ENCODE measurements at places on chromosomes 2 and 18.

DNA sequence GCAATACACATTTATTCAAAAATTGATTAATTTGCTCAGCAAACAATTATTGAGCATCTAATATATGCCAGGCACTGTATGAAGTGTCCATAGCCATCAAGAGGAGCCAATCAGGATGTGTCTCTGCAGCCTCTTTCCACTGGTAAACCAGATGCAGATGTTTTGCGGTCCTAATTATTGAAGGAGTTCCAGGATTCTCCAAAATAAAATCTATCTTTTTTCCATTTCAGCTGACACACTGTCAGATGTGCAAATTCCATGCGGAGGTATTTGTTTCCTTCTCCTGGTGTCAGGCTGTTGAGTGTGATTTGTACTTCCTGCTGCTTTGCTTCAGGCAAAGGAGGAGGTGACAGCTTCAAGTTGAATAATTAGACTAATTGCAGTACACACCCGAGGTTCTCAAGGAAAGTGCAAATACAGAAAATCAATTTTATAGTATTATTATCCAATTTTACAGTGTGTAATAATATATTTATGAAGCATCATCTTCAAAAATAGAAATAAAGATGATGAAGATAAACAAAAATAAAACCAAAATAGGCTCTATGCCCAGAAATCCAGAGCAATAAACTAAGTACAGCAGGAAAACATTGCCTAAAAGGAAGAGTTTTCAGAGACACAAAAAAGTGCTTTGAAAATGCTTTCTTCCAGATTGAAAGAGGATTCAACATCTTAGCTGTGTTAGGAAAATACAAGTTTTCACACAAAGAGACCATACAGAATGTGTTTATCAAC lies 1352.9 kb upstream of the CHAC2 start:
- DNase-seq, result no peak

DNA sequence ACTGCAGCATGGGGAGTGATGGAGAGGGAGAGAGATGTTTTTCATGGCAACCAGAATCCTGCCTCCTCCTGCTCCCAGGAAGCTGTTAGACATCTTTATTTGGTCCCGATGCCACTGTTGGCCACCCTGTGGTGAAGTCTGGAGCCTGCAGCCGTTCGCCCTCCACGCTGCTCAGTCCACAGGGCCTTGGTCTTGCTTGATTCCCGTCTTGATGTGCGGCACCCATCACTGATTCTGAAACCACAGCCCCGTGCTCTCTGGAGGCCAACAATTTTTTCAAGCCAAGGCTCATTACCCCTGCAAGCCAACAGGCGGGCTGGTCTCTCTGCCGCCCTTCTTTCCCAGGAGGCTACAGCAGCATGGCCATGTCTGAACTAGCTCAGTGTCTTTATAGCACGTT lies 24.5 kb downstream of the SIGLEC15 start:
- no peak for DNase-seq

- DNase-seq, result no peak
These were observed 1.7 kb upstream of the PDCD1 start for GRCh38 chr2:241860184-241861078.

DNA sequence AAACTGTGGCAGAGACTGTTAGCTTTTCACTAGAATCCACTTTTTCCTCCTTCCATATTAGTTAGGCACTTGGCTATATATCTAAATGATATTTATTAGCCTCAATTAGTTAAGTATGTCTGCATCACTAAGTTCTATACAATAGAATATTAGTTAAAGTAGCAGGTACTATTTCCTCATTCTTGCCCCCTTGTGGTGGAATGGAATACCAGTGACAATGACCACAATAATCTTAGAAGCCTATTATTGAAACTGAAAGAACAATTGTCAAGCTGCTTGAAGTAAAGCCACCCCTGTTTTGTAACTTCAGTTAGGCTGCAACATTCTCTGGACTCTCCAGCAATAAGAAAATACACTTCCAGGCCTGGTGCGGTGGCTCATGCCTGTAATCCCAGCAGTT lies 476.3 kb upstream of the VWC2L start:
- no peak for DNase-seq

GRCh38 chr2:99608861-99609260 lies 119.0 kb upstream of the REV1 start:
- no peak for DNase-seq

- no peak for DNase-seq
These were observed 562.4 kb downstream of the RNF144A start for GRCh38 chr2:7479603-7480002.

- no peak for DNase-seq
These were observed 114.8 kb upstream of the ZNF236 start for GRCh38 chr18:76707534-76707933.

GRCh38 chr18:70907673-70908072 lies 618.8 kb downstream of the SOCS6 start:
- DNase-seq, result no peak

- no peak for DNase-seq
These were observed 433.7 kb upstream of the TRIB2 start for GRCh38 chr2:12282780-12283695.

DNA sequence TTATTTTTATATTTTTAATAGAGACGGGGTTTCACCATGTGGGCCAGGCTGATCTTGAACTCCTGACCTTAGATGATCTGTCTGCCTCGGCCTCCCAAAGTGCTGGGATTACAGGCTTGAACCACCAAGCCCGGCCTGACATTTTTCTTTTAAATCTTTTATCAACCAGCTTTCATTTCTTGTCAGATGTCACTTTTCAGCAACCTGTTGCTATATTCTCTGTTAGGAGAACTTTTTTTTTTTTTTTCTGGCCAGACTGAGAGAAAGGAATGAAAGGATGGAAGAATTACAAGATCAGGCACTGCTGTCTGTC lies 146.3 kb downstream of the TGIF1 start:
- no peak for DNase-seq

- DNase-seq, result no peak
These were observed 40.7 kb downstream of the ATIC start for GRCh38 chr2:215352602-215353001.

- DNase-seq, result no peak
These were observed at the start of gene PTPRN for GRCh38 chr2:219309278-219309677. Gene PTPRN, minus strand, starts transcription at chr2:219309401. Its CDS starts 69 bp downstream, at chr2:219309332.

DNA sequence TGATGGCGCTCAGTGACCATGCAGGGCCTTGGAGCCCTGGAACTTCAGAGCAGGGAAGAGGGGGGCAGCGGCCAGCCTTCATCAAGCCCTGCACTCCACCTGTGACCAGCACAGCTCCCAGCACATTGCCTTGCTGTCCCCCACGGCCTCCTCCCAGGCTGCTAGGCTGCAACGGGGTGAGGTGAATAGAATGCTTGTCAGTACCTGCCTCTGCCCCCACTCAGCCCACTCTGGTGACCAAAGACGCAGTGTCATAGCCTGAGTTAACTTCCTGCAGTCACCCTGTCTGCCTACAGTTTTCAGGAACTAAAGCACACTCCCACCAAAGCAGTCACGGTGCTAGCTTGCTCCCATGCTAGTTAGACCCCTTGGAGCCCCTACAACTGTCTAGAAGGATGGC lies 72.1 kb downstream of the STPG4 start:
- no peak for DNase-seq

- no peak for DNase-seq
These were observed 64.0 kb downstream of the PMS1 start for GRCh38 chr2:189848276-189848675.

- no peak for DNase-seq
These were observed 35.5 kb downstream of the NXPH2 start for GRCh38 chr2:138744713-138745112.

- no peak for DNase-seq
These were observed 110.6 kb downstream of the UPP2 start for GRCh38 chr2:158212301-158212700.

- DNase-seq, result no peak
These were observed 23.5 kb upstream of the RPL37A start for GRCh38 chr2:216474925-216475670.

DNA sequence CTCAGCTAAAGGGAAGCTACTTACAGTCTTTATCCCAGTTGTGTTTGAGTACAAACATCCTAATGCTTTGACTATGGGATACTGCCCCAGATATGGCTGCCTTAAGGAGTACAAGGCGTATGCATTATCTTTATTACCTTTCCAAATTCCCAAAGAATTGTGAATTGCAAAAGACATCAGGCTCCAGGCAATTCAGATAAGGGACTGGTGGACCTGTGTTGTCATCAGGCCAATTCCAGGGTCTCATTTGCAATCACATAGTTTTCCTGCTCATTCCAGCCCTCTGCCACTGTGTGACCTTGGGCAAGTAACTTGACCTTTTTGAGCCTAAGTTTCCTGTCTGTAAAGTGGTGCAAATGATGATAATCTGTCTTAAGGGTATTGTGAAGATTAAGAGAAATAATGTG lies 137.5 kb downstream of the FMNL2 start:
- no peak for DNase-seq

DNA sequence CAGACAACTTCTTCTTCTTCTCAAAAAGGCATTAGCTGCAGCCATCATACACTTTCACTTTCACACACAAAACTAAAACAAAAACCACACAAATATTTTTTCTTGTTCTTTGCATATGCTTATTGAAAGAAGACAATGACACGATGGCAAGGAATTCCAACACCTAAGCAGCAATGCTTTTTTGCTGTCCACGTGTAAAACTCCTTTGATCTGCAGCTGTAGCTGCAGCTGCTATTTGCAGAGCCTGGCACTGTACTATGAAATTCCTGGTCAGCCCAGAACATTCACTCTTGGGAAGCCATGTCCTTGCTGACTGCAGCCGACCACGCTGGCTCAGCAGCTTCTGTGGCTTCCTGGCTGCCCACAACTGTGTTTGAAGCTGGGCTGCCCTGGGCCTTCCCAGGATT lies 316.2 kb downstream of the CDH2 start:
- no peak for DNase-seq

GRCh38 chr2:232349946-232350635 lies 28.5 kb upstream of the ALPP start:
- no peak for DNase-seq

DNA sequence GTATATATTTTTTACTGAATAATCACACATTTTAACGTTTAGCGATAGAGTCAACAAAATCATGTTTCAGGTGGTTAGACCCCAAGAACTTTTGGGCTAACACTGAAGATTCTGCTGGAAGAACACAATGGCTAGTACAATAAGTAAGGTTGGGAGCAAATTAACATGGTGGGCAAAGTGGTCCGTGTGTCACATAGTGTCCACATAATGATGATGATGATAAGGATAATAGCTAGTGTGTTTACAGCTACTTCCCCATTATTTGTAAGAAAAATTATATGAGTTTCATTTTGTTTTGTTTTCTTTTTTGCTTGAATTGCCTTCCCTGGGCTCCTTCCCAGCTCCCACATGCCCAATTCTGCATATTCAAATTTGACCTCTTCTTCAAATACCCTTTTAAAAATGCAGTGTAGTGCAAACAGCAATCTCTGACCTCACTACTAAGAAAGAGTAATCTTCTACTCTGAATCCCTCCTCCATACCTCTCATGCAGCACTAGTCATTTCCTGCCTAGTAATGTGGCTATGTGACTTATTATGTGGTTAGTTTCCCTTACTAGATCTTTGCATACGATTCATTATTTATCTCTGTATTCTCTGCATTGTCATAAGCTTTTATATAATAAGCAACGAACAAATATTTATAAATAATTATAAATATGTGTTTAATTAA lies 16.9 kb upstream of the VPS54 start:
- DNase-seq, result no peak

DNA sequence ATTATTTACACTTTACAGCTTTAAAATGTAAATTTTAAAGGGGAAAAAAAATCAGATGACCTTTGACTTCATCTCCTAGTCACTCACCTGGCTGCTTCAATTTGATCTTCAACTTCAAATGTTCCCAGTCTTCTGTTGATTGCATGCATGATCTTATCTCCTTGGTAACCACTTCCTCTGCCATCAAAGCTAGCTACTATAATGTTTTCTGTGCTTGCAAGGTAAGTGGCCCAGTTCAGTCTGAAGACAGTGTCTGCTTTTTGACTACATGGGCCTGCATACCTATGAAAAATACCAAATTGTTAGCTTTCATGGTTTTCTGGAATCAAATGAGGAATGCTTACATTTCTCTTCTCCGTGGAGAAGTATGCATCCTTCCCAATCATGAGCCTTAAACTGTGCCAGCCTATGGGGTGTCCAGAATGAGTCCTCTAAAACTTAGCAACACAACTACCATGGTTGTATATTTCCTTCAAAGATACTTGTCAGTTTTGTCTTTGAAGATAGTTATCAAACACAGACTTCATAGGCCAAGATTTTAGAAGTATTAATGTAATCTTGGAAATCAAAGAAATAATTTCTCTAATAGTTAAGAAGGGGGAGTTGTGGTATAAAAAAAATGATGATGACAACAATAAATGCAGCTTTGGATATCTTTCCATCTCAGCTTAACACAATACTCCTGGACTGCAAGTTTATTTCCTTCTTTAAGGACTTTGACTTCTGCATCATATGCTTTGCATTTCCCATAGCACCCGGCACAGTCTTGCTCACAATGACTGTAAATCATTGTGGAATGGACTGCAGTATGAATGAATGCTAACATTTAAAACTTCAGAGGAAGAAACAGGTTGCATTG lies 62.1 kb downstream of the DPP4 start:
- DNase-seq, result no peak

- no peak for DNase-seq
These were observed 90.7 kb upstream of the TFCP2L1 start for GRCh38 chr2:121375621-121376159.

DNA sequence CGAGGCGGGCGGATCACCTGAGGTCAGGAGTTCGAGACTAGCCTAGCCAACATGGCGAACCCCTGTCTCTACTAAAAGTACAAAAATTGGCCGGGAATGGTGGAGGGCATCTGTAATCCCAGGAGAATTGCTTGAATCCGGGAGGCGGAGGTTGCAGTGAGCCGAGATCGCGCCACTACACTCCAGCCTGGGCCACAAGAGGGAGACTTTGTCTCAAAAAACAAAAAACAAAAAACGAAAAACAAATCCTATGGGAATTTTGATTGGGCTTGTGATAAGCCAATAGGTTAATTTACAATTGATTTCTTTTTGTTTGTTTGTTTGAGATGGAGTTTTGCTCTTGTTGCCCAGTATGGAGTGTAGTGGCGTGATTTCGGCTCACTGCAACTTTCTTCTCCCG lies 24.2 kb upstream of the TOGARAM2 start:
- DNase-seq, result no peak

GRCh38 chr2:70516596-70516995 lies 37.0 kb downstream of the TGFA start:
- no peak for DNase-seq

- no peak for DNase-seq
These were observed 81.0 kb downstream of the EPC2 start for GRCh38 chr2:148725564-148725963.

DNA sequence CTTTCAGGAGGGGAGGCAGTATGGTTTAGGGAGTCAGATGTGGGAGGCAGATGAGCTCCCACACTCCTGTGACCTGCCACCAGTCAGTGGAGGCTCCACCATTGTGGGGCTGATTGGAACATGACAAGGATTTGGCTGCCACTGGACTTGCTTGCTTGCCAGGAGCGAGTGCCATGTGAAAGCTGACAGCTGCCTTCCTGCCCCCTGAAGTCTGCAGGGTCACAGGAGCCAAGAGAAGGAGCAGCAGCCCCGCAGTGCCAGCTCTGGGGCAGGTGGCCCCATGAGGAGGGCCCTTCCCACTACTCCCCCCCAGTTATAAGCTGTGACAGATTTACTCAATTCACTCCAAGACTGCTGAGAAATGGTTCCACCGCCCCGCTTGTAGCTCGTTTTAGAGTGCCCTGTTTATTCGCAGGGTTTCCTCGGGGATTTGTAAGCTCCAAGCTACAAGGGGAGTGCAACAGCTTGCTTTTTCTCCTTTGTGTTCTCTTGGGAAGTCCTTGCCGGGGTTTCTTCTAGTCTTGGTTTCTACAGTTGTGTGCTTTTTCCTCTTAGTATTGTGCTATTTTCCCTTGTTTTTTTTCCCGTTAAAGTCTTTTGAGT lies 414.3 kb downstream of the MEIS1 start:
- no peak for DNase-seq

- no peak for DNase-seq
These were observed 219.8 kb downstream of the SH3BP4 start for GRCh38 chr2:235171550-235172031.

All from NCI-H187 (cell line).